Tongue (tissue), 3 donors: ENCODE measurements at places on chromosomes 1 and 21.

DNA sequence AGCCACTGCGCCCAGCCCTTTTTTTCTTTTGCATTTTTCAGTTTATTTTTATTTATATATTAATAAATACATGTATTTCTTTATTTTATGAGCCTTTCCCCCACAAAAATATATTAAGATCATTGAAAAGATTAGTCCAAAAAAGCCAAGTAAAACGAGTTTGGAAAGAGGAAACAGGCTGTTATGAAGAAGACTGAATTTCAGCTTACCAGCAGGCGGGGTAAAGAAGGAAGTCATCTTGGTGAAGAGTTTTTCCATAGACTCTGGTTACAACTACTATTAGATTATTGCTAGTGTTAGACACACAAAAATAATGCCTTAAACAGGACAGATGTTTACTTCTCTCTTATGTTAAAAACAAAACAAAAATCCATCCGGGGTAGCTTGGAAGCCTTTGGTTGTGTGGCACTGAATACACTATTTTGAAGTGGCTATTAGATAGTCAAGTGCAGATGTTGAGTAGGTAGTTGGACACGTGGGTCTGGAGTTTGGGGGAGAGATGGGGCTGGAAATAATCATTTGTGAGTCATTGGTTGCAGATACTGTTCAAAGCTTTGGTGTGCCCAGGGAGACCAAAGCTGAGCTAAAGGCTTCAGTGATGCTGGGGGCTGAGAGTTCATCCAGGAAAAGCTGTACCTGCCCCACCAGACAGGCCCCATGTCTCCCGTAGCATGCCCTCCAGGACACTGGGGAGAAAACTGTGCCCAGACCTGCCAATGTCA is 8.7 kb upstream of the LRRC71 start:
- DNase-seq = no peak

DNA sequence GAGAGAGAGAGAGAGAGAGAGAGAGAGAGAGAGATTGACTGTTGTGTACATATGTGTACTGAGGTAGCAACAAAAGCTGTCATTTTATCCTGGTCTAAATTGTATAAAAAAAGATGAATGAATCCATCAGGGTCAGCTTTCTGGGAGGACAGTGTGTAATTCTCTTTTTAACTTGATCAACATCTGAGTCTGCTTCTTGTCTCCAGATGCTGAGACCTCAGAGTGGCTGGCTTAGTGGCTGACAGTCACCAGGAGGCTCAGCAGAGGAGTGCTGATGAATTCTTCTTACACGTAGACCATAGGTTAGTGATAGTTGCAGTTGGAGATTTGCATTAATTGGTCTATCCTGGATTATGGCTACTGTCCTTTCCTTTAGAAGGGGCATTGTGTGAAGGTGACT is 28.5 kb upstream of the PLXNA2 start:
- no peak for DNase-seq

DNA sequence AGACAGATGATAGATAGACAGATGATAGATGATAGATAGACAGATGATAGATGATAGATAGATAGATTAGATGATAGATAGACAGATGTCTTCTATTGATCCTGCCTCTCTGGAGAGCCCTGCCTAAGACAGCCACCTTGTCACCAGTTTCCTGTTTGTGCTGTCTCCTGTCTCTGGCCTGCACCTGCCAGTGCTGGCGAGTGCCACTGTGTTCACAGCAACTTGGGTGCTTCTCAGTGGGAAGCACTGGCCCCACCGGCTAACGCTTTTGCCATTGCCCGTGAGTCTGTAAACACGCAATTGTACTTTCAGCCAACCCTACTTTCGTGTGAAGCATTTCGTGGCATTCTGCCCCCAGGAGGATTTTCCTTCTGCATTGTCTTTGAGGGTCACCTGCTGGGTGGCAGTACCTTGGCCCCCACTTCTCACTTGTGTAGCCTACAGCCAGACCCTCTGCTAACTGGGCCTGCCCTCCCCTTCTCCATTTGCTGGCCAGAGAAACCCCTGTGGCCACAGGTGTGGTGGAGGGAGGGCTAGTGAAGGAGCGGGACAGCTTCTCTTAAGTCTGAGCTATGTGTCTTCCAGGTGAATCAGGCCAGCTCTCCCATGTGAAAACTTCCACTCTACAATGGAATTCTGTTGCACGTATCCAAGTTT is 23.4 kb upstream of the PDE9A start:
- DNase-seq = no peak

GRCh38 chr1:207752456-207752998 is 673 bp downstream of the CD46 start:
- DNase-seq = peak; percentile 24

- DNase-seq = no peak
Measured at GRCh38 chr1:236108027-236108648, 34.2 kb upstream of the GPR137B start.

GRCh38 chr1:177490036-177490639 is 319.4 kb downstream of the BRINP2 start:
- DNase-seq = no peak

DNA sequence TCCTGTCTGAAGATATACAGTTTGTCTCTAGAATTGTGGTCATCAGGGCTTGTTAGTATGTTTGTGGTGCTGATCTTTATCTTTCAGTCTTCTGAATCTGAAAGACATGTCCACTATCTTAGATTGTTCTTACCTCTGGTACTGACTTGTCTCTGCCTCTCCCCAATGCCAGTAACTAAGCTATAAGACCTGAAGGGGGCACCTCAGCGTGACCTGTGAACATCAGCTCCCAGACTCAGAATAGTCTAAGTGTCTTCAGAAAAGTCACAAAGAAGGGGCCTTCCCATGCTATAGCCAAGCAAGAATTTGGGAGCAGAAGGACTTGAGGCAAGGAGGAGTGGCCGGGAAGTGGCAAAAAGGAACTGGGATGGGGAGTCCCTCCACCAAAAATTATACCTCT is 178.1 kb downstream of the NTNG1 start:
- DNase-seq = no peak

DNA sequence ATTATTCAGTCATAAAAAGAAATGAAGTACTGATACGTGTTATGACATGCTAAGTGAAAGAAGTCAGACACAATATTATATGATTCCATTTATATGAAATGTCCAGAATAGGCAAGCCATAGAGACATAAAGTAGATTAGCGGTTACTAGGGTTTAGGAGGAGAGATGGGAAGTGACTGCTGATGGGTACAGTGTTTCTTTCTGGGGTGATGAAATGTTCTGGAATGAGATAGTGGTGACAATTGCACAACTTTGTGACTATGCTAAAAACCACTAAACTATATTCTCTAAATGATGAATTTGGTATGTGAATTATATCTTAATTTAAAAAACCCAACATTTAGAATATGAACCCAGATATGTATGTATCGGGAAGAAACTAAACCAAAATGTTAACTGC is 27.6 kb downstream of the IPP start:
- no peak for DNase-seq

- no peak for DNase-seq
Measured at GRCh38 chr1:211280910-211281309, 21.7 kb downstream of the RCOR3 start.
